M059J (cell line): ENCODE measurements at places on chromosomes 6 and 20. TPM values are rescaled to one million over a fixed set of nuclear protein-coding genes. Genes with fewer than 3 reads are reported as not detected.
A peak's percentile ranks its signal among the peaks of the same experiment; 100 is the strongest.

The MEI4 gene
- not detected in 2 replicates for total RNA-seq

DNA sequence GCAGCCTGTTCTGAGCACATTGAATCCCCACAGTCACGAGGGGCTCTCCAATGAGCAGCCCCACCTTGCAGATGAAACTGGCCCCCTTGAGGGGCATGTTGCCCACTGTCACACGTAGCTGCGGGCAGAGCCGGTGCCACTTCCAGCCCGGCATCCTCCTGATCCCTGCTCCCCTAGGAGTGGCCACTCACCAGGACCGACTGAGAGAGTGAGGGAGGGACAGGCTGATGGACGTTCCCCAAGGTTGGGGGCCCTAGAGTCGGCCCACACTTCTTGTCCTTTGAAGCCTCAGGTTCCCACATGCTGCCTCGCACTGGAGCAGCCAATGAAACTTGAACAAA is 10.5 kb downstream of the ENTPD6 start:
- no peak for DNase-seq

The ADGRB3 gene
- total RNA-seq = 0.62 and 2.0 TPM in 2 replicates

DNA sequence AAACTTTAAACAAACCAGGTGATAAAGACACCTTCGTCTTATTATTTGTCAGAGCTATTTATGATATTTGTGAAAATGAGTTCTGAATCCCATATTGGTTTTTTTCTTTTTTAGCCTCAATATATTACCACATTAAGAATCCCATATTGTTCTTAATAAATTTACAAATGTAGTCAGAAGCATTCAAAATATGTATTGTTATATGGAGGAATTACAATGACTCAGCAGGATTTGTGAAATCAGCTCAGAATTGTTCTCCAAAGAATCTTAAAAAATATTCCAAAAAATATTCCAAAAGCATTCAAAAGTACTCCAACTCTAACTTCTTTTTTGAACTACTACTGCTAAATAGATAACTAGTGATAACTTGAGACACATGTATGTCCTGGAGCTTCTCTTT is 6.5 kb upstream of the ZNF343 start:
- DNase-seq = no peak

DNA sequence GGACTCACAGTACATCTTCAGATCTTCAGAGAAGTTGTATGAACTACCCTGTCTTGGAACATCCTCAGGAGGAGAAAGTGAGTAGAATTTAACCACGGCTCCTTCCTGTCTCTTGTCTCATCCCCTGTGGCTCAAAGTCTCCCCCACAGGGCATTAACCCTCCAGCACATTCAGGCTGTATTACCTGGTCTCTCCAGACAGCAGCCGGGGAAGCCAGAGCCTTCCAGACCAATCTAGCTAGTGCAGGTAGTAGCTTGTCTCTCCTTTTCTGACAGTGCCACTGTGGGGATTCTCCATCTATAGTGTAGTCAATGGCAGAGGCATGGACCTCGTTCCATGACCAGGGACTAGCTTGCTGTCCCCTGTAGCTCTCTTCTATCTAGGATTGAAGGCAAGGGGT is 16.9 kb upstream of the ELMO2 start:
- DNase-seq = no peak

The POU5F1 gene
- 0.39 TPM in 1 of 2 replicates, not detected in the other for total RNA-seq

- DNase-seq = no peak
These were observed 593.9 kb upstream of the BTBD3 start for GRCh38 chr20:11323816-11324215.

DNA sequence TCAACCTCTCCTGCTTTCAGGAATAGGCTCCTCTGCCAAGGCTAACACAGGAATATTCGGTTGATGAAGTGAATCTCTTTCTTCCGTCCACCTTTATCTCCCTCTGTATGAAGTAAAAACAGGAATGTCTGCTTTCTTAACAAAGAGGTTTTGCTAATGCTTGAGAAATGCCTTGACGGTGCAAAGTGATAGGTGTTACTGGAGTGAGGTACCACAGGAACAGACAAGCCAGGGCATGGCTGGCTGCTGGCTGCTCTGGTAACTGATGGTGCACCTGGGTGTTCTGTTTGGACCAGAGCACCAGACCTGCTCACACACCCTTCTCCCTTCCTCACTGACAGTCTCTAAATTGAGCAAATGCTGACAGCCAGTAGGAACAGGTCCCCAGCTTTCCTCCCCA is 174.0 kb upstream of the FBXL4 start:
- no peak for DNase-seq

DNA sequence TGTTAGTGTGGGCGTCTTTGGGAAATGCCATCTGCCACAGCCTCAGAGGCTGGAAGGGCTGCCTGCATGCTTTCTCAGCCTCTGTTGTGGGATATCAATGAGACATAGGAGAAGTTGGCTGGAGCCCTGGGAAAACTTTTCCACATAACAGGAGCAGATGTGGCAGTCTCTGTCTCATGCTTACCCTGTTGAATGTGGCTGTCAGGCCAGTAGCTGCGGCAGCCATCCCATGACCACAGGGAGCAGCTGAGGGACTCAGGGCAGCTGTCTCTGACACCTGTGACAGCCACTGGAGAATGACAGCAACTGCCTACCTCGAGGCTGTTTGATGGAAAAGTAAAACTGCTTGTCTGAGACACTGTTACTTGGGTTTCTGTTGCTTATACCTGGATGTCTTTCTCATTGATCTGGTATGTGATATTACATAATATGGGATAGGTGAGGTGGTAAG is 64.4 kb downstream of the TULP4 start:
- no peak for DNase-seq

DNA sequence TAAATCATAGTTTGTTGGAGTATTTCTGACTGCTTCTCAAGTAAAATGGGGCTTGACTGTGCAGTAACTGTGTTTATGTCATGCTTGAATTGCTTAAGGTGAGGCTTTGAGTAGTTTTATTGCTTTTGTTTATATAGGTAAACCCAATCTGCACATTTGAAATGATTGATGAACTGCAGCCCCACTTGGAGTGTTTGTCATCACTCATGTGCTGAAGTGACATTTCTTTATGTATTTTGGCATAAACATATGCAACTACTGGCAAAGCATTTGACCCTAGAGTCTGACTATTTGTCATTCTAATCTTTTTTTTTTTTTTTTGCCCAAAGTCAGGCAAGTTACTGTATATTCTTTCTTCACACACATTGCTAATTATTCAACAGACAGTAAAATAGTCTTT is 491.4 kb upstream of the POU3F2 start:
- no peak for DNase-seq

The AMD1 gene
- total RNA-seq = 95.8 and 139 TPM in 2 replicates

The CCN6 gene
- total RNA-seq = not detected in 2 replicates

DNA sequence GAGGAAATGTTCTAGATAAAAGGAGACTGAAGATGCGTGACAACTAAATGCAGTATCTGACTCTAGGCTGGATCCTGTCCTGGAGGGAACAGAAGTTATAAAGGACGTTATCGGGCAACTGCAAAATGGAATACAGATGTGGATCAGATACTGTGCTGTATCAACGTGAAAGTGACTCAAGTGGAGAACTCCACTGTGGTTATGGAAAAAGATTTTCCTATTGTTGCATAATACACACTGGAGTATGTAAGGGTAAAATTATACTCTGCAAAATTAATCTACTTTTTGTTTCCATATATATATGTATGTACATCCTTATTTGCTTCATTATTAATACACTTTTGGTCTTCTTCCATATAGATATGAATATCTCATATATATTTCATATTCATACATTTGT is 654.0 kb downstream of the QKI start:
- no peak for DNase-seq

GRCh38 chr6:3022765-3023662 is 23.3 kb downstream of the NQO2 start:
- DNase-seq = no peak

DNA sequence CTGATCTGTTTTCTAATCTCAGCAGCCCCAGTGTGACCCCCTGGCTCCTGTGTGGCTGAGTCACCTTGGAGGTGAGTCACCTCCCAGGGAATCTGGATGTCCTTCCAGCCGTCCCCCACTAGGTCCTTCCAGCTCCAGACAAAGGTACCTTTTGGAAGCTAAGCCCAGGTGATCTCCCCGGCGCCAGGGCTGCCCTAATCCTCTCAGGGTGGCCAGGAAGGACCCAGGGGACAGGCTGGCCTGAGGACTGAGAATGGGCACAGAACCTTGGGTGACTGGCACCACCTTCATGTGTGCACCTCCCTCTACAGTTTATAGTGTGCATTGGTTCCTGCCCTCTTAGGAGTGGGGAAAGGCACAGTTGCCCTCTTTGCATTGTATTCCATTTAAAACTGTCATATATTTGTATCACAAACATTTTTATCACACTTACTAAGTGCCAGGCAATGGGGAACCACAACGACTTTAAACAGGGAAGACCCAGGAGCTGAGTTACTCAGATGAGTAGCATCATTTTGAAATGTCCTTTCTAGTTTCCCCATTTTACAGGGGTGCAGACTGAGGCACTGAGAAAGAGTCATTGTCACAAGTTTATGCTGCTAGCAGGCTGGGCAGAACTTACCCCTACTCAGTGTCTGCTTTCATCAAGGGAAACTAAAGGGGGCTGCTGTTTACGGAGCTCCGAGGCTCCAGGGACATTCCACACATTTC is 2.6 kb upstream of the BPIFB4 start:
- DNase-seq = peak; percentile 60

GRCh38 chr20:840858-841567 is 7.5 kb downstream of the FAM110A start:
- DNase-seq = no peak

GRCh38 chr20:35718972-35719635 is 19.9 kb downstream of the ROMO1 start:
- DNase-seq = no peak

GRCh38 chr6:124539096-124539495 is 423.1 kb upstream of the RNF217 start:
- no peak for DNase-seq

The GPSM3 gene
- 12.9 and 13.9 TPM in 2 replicates for total RNA-seq

DNA sequence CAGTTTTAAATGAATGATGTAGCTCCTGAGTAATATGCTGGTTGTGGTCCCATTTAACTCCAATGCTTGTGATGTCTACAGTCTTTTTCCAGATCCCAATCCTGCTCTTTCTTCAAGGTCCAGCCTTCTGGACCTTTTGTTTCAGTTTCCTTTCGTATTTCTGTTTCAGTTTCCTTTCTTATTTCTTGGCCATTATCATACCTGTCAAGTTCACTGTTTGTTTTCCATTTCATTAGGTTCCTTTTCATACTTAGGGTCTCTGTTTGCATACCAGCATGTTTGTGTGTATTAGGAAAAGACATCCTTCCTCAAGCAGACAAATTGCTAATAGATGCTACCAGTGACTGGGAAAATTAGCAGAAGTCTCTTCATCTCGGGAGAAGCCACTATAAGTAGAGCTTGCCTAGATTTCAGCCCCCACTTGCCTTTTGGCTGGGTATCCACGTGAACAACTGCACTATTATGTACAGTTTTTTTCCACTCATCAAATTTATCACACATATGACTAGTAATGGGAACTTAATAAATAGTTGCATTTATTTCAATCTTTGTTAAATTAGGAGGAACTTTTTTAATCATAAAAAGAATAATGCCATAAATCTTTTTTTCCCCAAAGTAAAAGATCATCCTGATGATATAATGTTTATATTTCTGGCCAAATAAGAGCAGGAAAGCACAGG is 583.4 kb downstream of the BCKDHB start:
- DNase-seq = peak; percentile 71

- no peak for DNase-seq
These were observed 45.4 kb upstream of the BMP6 start for GRCh38 chr6:7680393-7681075.

DNA sequence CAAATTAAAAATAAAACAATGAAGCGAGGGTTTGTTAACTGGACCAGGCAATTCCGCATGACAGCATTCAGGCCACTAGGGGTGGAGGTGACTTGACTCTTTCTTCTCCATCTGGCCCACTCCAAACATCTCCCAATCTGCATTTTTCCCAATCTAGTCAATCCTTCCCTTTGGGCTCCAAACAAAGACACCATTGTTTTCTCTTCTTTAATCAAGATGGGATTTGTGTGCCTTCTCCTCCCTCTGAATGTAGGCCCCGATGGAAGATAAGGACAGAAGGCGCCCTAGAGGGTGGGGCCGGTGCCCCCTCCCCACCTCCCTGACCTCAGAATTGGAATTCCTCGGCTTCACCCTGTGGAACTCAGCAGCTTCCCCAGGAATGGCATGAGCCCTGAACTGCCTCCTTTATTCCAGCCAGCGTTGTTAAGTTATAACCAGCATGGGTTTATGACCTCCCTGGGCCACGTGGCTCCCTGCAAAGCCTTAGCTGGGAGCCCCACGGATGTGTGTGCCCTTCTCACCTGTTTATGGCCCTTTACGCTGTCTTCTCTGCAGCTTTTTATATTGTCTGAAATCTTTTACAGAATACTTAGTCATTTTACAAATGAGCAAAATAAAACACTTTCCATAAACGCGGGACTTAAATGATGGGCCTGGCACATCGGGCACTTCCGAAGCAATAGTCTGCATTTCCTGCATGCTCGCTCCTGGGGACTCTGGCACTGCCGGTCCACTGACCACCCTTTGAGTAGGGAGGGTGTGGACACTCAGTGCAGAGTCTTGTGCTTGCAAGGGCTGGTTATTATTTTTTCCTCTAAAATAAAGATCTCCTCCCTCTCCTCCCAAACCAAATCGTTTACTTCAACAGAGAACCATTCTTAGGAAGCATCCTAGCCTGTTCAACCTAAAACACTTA is 24.5 kb downstream of the OVOL2 start:
- peak; percentile 27 for DNase-seq

DNA sequence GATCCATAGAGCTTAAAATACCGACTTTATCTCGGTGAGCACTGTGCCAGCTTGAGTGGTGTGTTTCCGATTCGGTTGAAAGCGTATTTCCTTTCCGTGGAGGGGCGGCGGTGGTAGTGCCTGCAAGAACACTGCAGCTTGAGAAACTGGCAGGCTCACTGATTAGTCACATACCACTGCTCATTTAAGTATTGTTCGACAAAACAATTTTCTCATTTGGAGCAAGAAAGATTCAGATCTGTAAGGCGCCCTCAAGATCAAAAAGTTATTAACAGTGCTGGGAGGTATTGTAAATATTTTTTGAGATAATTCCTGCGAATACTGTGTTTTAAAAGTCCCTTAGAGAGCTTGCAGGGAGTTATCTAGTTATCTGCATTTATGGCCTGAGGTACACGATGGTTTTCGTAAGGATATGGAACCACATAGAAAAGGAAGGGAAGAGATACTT is 1.3 kb downstream of the MAPK14 start:
- peak; percentile 89 for DNase-seq

GRCh38 chr6:8492536-8493133 is 57.3 kb upstream of the SLC35B3 start:
- DNase-seq = peak; percentile 8
